ENCODE measurements at places on chromosomes 1 and 21.

- DNase-seq, result no peak
Observed at GRCh38 chr1:62398377-62398776, 38.5 kb upstream of the USP1 start.

DNA sequence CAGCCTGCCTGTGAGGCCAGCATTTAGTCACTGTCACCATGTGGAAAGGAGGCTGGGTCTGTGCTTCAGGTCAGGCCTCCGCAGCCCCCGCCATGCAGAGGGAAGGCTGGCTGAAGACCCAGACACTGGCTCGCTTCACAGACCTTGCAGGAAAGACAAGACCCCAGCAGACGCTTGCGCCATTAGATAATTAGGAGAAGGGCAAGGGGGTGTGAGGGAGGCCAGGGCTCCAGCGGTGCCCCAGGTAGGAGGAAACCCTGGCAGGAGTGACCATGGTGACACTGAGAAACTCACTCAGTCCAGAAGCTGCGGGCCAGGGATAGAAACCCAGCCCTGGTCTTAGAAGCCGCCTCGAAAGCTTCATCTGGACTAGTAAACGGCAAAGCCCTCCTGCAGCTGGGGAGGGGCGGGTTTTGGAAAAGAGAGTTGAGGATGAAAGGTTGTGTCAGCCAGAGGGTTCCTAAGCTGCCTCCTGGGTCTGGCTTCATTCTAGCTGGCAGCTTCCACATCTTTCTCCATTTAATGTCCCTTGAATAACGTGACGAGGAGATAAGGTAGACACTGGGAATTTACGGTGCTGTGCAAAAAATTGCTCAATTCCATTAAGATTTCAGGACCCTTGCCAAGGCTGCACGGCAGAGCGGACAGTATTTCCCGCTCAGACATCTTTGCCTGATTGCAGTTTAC lies 294.1 kb upstream of the VAMP3 start:
- DNase-seq, result no peak

- DNase-seq, result no peak
Observed at GRCh38 chr1:54464031-54464476, 57.9 kb upstream of the SSBP3 start.

GRCh38 chr1:208231881-208232661 lies 12.1 kb downstream of the PLXNA2 start:
- DNase-seq, result no peak

GRCh38 chr1:78006521-78006920 lies 1.8 kb downstream of the DNAJB4 start:
- DNase-seq, result no peak

GRCh38 chr1:169601096-169601881 lies 15.0 kb upstream of the F5 start:
- DNase-seq, result no peak

GRCh38 chr1:188620236-188620635 lies 1791.5 kb downstream of the PLA2G4A start:
- DNase-seq, result no peak

DNA sequence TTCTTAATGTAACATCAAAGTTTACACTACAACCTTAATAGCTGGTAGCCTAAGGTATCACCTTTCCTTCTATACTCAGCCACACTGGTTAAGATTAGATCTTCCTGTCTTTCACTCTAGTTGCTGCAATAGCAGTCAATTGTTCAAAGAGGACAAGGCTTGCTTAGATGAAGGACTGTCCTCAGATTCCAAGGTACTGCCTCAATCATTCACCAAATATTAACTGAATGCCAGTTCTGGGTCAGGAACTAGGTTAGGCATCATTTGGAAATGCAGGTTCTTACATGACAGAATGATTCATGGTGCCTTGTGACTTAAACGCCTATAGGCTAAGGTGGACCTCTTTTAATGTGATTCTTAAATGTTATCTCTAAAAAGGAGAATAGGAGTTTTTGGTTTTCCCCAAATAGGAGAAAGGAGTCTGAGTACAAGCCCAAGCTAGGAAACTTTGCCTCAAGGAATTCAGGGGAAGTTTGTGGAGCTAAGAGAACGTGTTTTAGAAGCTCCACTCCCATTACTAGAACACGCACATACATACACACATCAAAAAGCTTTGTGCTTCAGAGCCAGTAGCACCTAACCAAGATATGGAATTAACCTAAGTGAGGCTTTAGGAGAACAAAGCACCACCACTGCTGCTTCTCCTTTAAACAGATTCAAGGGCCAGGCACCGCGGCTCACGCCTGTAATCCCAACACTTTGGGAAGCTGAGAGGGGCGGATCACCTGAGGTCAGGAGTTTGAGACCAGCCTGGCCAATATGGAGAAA lies 8.5 kb upstream of the WDR47 start:
- DNase-seq, result no peak

GRCh38 chr1:6052543-6053205 lies 7.0 kb downstream of the KCNAB2 start:
- no peak for DNase-seq

- no peak for DNase-seq
Observed at GRCh38 chr1:28329395-28330153, 734 bp downstream of the MED18 start.

DNA sequence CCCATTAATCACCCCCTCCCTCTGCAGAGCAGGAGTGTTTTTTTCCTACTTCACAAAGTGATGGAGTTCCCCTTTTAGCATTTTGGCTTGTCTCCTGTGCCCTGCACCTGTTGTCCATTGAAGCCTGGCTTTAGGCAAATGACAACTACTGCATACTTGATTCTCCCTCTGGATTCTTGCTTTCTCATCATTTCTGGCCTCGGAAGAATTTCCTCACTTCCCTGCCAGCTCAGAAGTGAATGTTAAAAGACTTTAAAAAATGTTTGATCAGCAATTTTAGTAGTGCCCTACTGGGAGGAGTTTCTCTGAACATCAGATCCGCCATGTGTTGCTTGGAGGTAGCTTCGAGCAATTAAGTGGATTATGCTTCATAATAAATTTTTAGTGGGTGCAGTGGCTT lies 28.1 kb downstream of the RCOR3 start:
- DNase-seq, result no peak

GRCh38 chr1:205240569-205240968 lies 12.8 kb downstream of the TMCC2 start:
- DNase-seq, result no peak

GRCh38 chr1:235657269-235657668 lies 7.7 kb upstream of the GNG4 start:
- no peak for DNase-seq

DNA sequence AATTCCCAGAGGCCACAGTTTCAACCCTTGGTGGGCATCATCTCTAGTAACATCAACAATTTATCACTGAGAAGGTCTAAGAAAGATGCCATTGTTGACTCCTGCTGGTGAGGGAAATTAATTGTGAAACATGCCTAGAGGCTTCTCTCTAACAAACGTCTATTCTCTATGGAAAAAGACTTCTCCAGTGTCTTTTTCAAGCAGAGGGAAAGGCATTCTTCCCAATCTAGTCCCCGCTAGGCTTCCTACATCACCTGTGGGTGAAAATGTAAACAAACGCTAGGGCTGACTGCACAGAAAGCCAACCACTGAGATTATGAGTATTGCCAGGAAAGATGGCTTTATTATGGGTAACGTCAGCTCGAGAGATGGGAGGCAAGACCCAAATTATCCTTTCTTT lies 677.4 kb downstream of the NCAM2 start:
- DNase-seq, result no peak

DNA sequence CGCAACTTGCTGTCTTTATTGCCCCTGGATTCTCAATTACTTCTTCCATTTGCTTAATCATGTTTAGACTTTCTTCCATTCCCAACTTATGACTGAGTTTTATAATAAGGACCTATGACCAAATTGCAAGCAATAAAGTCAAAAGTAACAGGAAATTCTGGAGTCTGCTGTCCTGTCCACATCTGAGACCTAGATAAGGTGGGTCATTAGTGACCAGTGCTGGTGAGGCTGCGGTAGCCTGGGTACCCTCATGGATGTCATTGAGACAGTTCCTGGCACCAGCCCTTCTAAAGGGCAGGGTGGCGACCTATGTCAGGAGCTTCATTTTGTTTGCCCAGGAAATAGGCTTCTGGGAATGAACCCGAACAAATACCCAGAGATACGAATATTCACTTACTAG lies 30.6 kb upstream of the SSBP3 start:
- DNase-seq, result no peak

DNA sequence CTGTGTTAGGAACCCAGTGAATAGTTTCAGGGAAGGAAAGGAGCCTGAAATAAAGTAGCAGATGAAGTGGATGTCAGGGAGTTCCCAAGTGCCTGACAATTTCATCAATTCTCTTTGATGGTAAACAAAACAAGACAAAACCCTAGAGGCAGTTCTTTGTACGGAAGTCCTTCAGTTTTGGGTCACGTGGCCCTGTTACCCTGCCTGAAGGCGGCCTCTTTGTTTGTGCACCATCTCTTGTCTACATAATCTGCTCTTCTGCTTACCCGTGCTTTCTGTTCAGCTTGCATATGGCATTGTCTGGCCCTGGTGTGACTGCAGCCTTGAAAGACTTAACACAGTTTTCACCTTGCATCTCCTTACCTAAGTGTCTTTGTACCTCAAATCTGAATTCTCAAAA lies 166.7 kb upstream of the DUSP10 start:
- DNase-seq, result no peak

- DNase-seq, result no peak
Observed at GRCh38 chr1:54982739-54983138, 2.3 kb downstream of the TMEM61 start.

- DNase-seq, result no peak
Observed at GRCh38 chr1:29176576-29176975, 5.1 kb downstream of the SRSF4 start.

GRCh38 chr1:21495225-21495820 lies 13.9 kb upstream of the ALPL start:
- DNase-seq, result no peak

GRCh38 chr1:59638231-59638711 lies 176.5 kb upstream of the HOOK1 start:
- DNase-seq, result no peak

GRCh38 chr1:233112186-233113008 lies 162.0 kb downstream of the NTPCR start:
- DNase-seq, result no peak

GRCh38 chr1:84426376-84426775 lies 28.1 kb downstream of the DNASE2B start:
- DNase-seq, result no peak

DNA sequence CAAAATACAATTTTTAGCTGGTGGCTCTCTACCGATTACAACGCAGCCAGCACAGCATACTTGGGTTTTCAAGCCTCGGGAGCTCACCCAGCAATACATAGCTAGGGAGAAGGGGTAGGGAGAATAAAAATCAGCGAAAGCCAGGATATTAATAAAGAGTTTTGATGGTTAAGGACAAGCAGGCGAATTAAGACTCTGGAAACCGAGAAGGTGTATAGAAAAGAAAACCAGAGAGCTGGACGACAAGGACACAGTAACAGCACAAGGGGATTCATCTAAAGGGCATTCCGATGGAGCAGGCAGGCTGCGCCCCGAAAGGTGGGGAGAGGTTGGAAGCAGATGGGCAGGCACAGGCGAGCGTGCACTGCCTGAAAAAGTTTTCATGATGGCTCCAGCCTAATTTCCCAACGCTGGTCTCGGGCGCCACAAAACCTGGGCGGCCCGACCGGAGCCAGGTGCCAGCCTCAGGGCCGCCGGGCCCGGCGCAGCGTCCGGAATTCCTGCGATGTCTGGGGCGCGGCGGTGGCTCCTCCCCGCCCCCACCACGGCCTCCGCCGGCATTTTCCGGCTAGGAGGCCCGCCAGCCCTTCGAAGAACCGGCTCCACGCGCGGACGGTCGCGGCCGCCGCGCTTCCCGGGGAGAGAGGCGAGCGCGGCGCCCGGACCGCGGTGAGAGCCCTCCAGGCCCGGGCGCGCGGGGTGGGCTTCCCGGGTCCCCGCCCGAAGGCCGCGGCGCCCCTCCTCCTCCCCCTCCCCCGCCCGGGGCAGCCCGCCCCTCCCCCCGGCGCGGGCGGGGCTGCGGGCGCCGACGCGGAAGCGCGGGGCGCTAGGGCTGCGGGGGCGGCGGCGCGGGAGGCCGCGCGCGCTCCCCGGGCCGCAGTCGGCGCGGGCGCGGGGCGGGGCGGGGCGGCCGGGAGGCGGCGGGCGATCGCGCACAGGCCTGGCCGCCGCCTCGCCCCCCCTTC lies 774 bp upstream of the DYRK1A start:
- no peak for DNase-seq

DNA sequence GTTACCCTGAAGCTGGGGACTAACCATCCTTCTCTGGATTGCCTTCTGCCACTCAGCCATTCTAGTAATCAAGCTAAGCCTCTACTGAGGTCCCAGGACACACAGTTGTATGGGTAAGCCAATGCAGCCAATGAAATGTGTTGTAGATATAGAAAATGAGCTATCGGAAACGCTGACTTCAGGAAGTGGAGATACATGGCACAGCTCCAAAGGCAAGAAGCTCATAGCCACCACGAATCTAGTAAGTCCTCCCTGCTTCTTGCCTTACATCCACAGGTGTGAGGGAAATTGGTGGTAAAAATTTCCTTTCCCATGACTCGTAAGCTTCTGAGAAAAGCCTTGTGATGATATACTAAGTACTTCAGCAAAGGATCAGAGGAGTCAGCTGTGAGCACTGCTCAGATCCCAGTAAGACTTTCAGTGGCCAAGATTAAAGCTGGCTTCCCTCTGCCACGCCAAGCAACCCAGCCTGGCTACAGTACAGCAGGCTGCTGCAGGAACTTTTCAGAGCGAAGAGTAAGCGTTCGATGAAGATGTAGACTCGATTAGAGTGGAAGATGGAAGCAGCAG lies 117.7 kb downstream of the SIM2 start:
- DNase-seq, result no peak

DNA sequence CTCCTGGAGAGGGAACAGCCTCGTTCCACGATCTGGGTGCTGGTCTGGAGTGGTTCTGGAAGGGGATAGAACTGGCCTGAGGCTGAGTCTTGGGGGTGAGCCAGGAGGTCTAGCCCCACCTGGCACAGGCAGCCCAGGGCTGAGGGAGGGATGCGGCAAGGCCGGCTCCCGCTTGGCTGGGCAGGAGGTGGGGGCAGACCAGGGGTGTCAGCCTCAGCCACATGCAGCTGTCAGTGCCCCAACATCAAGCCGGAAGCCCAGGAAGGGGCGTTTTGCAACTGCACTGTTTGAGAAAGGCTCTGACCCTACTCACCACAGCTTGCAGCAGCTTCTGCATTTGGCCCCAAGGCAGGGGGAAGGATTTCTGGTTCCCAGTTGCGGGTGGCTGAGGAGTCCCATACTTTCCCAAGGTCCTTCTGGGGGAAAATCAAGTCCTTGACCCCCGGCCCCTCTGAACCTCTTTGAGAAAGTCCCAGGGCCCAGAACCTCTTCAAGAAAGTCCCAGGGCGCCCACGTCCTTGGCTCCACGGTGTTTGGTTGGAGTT lies 2.0 kb downstream of the EFHD2 start:
- no peak for DNase-seq

DNA sequence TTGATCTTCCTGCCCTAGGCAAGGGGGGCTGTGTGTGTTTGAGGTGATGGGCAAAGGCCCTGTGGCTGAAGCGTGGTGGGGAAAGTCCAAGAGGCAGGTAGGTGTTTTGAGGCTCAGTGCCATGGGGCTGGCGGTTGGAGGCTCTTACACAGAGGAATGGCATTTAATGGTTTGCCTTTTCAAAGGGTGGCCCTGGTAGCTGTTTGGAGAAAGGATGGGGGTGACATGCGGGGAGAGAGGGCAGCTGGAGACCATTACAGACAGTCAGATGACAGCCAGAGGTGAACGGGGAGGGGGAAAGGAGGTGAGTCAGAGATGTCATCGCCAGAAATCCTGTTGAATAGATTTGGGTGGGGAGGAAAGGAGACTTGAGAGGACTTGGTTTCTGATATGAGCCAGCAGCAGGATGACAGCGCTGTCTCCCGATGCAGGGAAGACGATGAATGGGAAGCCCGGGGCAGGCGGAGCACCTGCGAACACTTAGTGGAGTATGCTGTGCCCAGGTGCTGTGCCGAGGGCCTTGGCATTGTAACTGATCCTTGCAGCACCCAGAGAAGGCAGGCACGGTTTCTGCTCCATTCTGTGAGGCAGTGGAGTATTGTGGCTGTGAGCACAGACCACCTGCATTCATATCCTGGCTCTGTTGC lies 56.3 kb downstream of the MAN1C1 start:
- no peak for DNase-seq

Measured in activated CD4-positive, CD25-positive, alpha-beta regulatory T cell treated with anti-CD3 and anti-CD28 coated beads, Interleukin-2, amount 50 U/mL, for 16 hours (primary cell).